ENCODE measurements at places on chromosomes 3 and 15.
A peak's percentile ranks its signal among the peaks of the same experiment; 100 is the strongest.

DNA sequence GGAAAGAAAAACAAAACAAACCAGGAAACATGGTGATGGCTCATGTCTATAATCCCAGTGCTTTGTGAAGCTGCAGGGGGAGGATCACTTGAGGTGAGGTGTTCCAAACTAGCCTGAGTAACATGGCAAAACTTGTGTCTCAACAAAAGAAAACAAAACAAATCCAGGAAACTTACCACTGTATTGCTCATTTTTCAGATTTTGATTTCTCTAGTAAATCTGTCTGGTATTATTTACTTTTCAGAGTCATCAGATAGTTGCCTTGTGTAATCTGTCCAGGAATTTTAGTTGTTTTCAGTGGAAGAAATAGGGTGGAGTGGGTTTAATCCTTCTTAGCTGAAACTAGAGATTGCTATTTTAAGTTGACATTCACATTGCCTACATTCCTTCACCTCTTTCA lies 91.8 kb upstream of the ALCAM start:
- peak; percentile 20 for DNase-seq

DNA sequence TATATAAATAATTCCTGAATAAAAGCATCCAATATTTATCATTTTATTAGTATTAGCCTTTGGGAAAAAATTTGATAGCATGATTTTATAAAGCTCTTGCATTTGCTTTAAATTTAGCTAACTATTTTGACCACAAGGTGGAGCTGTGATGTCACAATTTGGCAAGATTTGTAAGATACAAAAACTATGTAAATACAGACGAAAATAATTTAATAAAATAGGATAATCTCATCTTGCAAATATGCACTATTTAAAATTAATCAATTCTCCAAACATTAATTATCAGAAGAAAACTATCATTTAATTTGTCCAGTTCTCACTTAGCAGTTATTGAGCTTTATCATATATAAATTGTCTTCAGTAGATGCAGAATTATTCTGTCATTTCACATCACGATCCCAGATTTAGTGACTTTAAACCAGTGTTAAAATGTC lies 95.4 kb downstream of the PLOD2 start:
- DNase-seq: peak; percentile 8

DNA sequence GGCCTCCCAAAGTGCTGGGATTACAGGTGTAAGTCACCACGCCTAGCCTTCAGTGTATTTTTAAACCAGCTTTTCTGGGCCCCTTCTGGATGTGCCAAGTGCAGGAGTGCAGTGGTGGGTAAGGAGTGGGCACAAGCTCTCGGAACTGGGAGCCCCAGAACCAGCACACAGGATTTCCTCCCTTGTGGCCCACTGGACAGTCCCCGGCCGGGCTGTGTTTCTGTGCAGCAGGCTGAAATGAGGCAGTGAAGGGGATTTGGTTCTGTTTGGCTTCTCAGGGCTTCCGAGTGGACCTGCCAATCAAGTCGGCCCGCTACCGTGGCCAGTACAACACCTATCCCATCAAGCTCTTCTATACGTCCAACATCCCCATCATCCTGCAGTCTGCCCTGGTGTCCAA lies 14.4 kb downstream of the SEC61A1 start:
- DNase-seq: no peak

DNA sequence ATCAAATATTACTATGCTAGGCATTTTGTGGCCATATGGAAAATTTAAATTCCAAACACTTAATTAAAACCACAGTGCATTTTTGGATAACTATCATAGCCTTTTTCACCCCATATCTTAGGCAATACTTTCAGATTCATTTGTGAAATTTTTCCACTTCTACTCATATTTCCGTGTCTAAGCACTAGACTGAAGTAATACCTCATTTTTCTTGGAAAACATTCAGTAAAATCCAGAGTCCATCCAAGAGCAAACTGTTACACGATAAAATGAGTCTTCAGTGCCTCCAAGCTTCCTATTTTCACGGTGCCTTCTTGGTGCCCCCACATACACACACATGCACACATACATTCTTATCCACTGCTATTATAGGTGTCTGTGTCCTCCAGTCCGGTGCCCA lies 845.9 kb downstream of the TBL1XR1 start:
- DNase-seq: peak; percentile 67

- no peak for DNase-seq
Measured at GRCh38 chr15:72770673-72771328, 12.8 kb downstream of the ADPGK start.

- DNase-seq: peak; percentile 35
Measured at GRCh38 chr15:81516461-81516860, 142.4 kb upstream of the TMC3 start.

GRCh38 chr3:61352306-61352705 lies 101.1 kb upstream of the FHIT start:
- no peak for DNase-seq

DNA sequence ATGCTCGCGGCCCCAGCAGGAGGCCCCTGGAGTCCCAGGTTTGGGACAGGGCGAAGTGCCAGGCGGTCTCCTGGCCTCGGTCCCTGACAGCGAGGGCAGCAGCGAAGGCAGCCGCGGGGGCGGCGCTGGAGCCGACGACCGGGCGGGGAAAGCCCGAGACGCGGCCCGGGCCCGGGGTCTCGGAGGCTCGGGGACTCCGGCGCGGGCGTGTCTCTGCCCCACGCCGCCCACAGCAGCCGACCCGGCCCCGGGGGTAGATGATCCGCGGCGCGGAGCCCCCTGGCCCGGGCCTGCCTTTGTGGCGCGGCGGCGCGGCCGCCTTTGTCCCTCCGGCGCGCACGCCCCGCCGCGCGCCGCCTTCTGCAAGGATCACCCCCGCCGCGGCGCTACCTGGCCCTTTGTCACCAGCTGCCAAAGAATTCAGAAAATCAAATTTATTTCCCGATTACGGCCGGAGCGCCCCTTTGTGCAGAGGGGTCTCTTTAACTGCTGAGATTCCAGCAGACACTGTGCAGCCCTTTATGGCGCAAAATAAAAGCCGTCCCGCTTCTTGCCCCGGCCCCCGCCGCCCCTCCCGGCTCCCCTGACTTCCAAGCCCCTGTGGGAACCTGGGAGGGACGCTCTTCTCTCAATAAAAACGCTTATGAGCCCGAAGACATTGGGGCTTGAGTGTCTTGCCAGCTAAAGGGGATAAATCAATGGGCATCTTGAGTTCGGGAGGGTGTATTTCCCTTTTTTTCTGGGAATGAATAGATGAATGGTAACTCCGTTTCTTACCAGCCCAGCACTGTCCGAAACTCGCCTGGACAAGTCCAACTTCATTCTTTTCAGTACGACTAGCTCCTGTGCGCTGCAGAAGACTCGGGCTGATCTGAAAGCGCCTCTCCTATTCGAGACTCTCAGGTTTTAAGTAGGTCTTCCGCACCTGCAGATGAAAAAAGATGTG lies 68.4 kb downstream of the HES1 start:
- no peak for DNase-seq

- no peak for DNase-seq
Measured at GRCh38 chr3:8488411-8488810, 13.2 kb upstream of the LMCD1 start.

DNA sequence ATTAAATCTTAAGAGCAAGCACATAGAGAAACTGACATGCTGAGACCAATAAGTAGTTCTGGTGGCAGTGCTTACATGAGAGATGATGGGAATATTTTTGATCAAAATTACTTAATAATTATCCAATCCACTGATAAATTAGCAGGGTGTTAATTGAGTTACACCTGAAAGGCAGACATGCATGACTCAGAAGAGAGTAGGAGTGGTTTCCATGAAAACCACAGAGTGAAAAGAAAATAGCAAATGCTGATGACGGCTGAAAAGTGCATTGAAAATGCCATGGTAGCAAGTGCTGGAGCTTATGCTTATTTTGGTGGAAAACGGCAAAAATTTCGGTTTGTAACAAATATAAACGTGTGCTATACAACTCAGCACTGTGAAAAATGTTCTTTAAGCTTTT lies 267.8 kb upstream of the LRRN1 start:
- no peak for DNase-seq

DNA sequence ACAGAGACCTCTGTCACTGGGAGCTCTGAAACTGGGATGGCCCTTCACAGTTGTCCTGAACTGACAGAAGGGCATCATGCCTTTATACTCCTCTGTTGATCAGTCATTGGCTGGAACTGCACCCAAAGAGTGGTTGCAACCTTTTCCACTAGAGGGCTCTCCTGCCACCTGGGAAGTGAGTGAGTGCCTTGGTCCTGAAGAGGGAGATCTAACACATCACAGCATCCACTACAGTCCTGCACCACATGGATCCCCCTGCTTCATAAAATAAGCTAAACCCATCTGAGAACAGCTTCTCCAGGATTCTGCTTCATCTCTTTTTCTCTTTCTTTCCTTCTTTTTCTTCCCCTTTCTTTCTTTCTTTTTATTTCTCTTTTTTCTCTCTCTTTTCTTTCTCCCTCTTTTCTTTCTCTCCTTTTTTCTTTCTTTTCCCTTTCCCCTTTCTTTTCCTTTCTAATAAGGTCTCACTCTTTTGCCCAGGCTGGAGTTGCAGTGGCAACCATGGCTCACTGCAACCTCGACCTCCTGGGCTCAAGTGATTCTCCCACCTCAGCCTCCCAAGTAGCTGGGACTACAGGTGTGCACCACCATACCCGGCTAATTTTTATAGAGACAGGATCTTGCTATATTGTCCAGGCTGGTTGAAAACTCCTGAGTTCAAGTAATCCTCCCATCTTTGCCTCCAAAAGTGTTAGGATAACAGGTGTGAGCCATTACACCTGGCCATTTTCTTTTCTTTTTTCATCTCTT lies 42.8 kb upstream of the RAF1 start:
- DNase-seq: peak; percentile 68

GRCh38 chr15:99106417-99107220 lies 1.7 kb downstream of the SYNM start:
- no peak for DNase-seq

- DNase-seq: peak; percentile 55
Measured at GRCh38 chr15:68492855-68493254, 60.9 kb upstream of the ITGA11 start.

DNA sequence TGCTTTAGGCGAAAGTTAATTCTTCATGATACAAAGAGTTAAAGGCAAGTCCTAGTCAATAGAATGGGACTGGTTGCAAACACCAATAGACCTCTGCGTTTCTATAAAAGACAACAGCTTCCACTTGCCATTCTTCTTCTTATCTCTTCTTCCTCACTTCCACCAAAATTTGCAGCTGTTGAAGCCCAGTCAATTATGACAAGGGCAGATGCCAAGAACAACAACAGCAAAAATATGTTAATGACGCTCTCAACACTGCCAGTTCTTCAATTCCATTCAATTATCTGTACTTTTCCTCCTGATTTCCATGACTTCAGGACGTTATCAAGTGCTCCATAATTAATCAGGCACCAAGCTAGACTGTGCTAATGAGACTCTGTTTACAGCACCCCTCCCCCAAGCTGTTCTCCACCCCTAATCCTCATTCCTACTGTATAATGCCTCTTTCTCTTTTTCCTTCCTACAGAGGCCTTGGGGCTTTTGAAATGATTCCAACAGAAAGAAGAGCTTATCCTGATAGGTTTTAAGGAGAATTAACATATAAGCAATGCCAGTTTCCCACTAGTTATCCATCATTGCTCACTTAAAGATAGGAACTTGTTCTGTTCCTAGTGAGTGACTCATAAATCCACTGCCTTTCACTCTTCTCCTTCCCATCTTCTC lies 1160.5 kb downstream of the IGSF11 start:
- DNase-seq: no peak

DNA sequence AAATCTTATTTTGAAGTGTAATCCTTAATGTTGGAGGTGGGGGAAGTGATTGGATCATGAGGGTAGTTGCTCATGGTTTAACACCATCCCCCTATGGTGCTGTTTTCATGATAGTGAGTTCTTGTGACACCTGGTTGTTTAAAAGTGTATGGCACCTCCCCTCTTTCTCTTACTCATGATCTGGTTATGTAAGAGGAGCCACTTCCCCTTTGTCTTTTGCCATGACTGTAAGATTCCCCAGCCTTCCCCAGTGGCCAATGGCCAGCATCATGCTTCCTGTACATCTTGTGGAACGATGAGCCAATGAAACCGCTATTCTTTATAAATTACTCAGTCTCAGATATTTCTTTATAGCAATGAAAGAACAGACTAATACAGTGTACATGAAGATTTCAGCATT lies 39.8 kb upstream of the GMNC start:
- DNase-seq: no peak

GRCh38 chr3:111684640-111685039 lies 89.5 kb upstream of the ZBED2 start:
- DNase-seq: no peak

Measured in GM03348 (cell line).